Stimulated activated CD8-positive, alpha-beta memory T cell treated with anti-CD3 and anti-CD28 coated beads, Interleukin-15, amount 100 ng/mL, for 4 hours (primary cell): ENCODE measurements at places on chromosomes 12 and 14.

GRCh38 chr12:32569259-32569658, 109.8 kb upstream of the DNM1L start:
- no peak for DNase-seq

DNA sequence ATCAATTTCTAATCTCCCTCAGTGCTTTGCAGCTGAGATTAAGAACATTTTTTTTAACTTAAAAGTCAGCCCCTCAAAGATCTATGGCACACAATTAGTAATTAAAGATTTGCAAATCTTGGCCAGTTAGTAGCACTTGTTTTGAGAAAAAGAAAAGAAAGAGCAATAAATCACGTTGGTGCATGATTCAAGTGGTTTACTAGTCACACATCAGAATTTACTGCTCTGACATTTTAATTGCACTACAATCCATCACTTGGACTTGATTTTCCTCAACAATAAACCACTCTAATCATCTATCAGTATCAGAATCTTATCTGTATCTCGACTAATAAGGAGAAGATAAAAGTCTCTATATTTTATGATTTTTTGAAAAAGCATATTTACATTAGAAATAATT, 154.3 kb downstream of the HELB start:
- DNase-seq: no peak

- no peak for DNase-seq
These were observed 333.7 kb downstream of the PCNX1 start for GRCh38 chr14:71240866-71241520.

DNA sequence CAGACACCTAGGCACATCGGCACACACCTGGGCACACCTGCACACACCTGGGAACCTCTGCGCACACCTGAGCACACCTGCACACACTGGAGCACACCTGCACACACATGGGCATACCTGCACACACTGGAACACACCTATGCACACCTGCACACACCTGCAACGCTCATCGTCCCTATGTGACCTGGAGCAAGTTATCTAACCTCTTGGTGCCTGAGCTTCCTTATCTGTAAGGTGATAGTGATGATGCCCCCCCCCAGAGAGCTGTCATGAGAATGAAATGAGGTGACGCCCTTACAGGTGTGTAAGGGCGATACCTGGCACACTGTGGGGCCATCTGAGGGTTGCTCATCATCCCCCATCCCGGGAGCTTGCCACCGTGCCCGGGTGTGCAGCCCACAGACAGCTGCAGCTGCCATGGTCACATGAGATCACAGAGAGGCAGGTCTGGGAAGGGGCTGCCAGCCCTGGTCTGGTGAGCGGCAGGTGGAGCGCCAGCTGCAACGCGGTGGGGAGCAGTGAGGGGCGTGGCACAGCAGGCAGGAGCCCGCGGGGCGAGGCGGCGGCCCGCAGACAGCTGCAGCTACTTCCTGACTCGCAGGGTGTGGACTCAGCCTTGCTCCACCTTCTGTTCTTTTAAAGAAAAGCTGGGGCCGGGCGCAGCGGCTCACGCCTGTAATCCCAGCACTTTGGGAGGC, 59.9 kb upstream of the FBRSL1 start:
- peak; percentile 23 for DNase-seq

GRCh38 chr12:79200176-79200575, 335.6 kb downstream of the SYT1 start:
- no peak for DNase-seq

GRCh38 chr14:101819251-101819990, 57.9 kb downstream of the PPP2R5C start:
- DNase-seq: peak; percentile 49

DNA sequence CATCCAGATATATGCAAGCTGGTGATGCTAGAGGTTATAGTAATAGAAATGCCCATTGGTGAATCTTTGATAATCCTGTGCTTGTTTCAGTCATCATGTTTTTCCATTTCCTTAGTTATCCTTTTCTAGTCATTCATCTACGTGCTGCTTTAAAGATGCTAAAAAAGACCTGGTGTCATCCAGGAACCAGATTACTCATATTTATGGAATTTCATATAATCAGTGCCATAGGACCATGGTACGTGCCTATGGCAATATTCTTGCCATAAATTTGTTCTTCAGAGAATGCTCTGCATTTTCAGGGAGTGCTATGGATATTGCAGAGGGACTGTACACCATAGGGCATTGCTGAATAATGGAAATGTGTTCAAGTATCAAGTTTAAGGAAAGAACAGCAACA, 267.3 kb downstream of the AKAP6 start:
- no peak for DNase-seq

DNA sequence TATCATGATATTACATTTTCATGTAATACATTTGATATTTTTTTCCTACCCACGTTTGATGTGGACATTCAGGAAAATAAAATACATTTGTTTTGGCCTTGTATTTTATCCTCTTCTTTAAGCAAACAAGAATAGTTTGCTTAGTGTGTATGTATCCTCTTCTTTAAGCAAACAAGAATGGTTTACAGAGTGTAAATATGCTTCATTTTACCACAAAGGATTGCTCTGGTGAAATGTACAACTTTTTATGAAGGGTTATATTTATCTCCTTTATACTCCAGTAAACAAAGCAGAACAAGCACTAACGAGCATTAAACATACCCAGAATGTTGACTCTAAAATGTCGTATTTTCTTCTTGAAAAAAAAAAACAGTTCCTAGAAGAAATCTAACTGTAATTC, 244.7 kb downstream of the KCNH5 start:
- DNase-seq: no peak

DNA sequence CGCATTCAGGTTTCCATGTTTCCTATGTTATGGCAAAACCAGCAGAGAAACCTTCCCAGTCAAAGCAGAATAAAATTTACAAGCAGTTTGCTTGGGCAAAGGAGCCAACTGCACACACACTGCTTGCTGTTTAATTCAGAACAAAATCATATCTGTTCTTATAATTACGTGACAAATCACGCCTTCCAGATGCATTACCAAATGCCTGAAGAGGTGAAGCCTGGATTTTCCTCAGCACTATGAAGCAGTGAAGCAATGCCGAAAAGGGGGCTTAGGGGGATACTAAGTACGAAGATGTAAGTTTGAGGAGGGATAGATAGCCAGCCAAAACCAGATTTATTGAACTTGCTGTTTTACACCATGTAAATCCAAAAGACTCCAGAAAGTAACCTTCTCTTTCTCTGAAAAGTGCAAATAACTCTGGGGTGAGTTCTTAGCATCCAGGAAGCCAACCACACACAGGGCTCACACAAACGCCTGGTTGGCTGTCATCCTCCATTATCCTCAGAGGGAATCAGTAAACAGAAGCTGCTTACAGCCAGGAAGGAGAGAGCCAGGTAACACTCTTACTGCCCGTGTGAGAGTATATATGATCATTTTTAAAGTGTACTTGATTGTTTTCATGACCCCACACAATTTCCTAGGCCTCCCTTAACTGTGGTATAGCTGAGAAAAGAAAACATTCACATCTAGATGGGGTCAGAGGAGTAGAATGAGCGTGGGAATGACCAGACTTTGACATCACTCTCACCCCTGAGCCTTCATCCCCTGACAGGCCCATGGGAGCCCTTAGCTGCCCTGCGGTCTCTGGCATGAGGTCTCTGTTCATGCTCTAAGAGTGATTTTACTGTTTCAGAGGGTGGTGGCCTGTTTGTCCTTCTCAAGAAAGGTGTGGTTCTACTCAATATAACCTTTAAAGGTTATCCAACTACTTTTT, 442.5 kb downstream of the EGLN3 start:
- no peak for DNase-seq

DNA sequence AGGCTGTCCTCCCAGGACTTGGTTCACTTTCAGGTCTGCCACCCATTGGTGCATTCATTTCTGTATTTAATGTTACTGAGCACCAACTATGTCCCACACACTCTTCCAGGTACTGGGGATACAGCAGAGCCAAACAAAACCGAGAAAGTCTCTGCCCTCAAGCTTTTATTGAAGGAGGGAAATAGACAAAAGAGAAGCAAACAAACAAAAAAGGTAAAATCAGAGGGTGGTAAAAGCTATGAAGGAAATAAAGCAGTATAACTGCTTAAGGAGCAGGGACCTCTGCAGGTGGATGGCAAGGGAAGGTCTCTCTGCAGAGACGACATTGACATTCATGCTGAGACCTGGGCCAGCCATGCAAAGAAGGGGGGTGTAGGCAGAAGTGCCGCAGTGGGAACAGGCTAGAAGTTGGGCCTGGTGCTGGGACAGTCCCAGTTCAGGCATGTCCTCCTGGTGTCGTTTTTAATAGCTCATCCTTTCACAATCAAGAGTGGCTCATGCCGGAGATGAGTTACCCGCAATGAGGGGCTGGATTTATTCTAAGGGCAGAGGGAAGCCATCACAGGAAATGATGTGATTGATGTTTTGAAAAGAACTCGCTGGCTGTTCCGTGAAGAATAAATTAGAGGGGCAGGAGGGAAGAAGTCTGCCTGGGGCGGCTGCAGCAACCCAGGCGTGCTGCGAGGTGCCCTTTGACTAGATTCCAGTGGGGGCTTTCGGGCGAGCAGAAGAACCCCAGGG, 72.8 kb downstream of the IRF2BPL start:
- DNase-seq: peak; percentile 22

GRCh38 chr12:2615665-2616402, 178.9 kb upstream of the FKBP4 start:
- DNase-seq: no peak

DNA sequence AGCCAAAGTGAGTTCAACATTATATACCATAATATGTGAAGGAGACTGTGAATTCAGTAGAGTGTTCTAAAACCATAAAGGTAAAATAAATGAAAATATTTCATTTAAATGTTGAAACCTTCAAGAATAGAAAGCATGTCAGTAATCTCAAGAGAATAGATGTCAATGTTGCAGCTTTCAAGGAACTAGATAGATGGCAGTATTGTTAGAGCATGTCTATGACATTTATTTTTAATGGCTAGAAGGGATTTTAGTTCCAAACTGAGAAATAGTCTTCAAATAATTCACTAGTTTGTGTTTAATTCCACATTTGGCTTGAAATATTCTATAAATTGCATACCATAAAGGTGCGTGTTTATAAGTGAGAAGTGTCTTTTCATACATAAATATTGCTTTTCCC, 326.5 kb downstream of the FLRT2 start:
- no peak for DNase-seq

DNA sequence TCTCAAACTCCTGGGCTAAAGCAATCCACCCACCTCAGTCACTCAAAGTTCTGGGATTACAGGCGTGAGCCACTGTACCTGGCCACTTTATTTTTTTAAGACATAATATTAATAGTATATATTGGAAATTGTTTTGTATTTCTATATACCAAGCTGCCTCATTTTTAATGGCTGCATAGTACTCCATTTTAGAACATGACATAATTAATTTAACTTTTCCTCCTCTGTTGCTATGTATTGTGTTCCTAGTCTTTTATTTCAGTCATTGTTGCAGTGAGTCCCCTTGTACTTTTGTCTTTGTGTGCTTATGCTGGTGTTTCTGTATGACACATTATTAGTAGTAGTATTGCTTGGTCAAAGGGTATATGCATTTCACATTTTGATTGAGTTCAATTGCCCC, 138.7 kb downstream of the PRKCH start:
- DNase-seq: no peak

- no peak for DNase-seq
These were observed 3.3 kb upstream of the PIWIL1 start for GRCh38 chr12:130334399-130334798.
